NCI-H1092 (cell line): ENCODE measurements at places on chromosomes 2 and 18.

GRCh38 chr2:25215948-25216679 lies 47.7 kb upstream of the POMC start:
- DNase-seq, result no peak

DNA sequence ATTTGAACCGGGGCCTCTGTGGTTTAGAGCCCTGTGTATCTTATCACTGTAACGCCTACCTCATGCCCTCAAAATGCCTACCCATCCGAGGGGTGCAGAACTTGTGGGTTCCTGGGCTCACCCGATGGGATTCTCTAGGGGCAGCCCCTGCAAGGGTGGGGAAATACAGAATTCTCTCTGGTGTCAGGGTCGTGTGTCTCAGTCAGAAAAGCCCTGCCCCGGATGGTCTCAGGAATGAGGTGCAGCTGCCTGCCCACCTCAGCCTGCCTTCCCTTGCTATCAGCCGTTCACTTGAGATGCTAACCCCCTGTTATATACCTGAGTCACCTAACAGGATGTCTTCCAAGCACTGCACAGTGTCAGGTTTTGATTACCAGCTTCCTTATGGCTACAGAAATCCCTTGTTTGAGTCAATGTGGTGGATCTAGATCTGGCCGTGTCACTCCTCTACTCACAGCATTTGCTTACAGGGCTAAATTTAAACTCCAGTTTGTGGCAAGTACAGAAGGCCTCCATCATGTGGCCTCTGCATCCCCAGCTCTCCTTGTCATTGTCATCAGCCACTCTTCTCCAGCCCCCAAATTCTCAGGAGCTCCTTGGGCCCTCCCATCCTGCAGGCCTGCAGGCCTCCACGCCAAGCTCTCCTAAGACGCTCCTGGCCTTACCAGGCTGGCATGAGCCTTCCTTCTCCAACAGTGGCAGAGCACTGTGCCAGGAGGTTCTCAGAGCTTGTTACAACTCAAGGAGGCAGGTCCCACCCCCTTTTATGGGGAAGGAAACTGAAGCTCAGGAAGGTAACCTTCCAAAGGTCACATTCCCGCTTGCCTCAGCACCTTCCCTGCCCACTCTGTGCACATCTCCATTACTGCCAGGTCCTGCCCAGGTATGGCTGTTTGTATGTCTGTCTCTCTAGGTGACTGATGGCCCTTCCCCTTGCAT lies 14.3 kb upstream of the MAP3K2 start:
- no peak for DNase-seq

DNA sequence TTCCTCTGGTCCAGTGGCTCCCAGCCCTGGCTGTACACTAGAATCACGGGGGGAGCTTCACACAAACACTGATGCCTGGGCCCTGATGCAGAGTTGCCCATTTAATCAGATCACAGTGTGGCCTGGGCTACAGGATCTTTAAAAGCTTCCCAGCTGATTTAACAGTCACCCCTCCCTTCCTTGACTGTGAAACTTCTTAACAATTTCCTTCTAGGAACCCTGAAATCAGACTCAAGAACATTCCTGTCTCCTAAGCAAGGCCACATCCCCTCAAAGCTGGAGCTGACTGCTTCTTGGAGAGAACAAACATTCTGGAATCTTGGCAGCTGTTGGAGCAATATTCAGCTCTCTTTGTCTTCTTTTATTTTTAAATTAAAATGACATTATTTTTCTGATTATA lies 88.7 kb downstream of the ADD2 start:
- DNase-seq, result no peak

GRCh38 chr2:131535526-131535925 lies 7.8 kb downstream of the CCDC74A start:
- DNase-seq, result no peak

DNA sequence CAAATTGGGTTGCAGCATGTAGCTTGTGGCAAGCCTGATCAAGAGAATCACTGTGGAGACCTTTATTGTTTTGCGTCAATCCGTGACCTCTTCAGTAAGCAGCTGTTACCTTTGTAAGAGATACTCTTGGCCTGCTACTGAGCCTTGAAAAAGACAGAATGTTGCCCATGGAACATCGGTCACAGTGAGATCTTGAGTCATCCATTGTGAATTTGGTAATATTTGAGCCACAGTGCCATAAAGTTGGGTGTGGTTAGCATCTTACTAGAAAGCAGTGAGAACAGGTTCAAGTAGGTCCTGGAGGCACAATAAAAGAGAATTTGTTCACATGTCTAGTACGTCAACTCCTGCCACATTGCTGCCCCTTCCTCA lies 12.7 kb upstream of the EFR3B start:
- no peak for DNase-seq

GRCh38 chr18:51339856-51340255 lies 142.4 kb upstream of the MEX3C start:
- no peak for DNase-seq

GRCh38 chr2:205235434-205235833 lies 446.9 kb upstream of the NRP2 start:
- DNase-seq, result no peak

DNA sequence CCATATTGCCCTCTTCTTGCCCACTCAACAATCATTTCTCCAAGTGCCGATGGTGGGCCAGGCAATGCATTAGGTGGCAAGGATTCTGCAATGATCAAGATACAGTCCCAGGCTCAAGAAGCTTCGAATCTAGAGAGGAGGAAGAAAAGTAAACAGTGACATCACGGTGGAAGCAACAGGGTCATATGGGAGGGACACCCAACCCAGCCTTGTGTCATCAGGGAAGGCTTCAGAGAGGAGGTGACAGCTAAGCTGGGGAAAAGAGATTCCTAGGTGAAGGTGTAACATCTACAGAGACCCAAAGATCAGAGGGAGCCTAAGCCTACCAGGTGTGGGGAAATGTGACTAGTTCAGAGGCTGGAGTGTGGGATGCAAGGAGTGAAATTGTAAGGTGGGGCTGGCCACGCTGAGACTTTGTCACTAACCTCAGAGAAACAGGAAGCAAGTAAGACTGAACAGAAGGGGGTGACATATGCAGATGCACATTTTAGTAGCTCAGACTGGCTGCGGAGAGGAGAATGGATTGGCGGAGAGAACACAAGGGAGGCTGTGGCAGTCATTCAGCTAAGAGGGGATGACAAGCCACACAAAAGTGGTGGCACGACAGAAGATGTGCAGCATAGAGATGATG lies 104.9 kb downstream of the ANKRD44 start:
- no peak for DNase-seq

- DNase-seq, result no peak
Measured at GRCh38 chr2:85327160-85327821, 498 bp downstream of the TGOLN2 start.

GRCh38 chr2:88016086-88016959 lies at the start of gene RNU2-63P:
TSS of gene RNU2-63P (minus strand) at chr2:88016547.
- DNase-seq, result peak; percentile 69

GRCh38 chr2:134449157-134449556 lies 195.3 kb downstream of the MGAT5 start:
- no peak for DNase-seq

DNA sequence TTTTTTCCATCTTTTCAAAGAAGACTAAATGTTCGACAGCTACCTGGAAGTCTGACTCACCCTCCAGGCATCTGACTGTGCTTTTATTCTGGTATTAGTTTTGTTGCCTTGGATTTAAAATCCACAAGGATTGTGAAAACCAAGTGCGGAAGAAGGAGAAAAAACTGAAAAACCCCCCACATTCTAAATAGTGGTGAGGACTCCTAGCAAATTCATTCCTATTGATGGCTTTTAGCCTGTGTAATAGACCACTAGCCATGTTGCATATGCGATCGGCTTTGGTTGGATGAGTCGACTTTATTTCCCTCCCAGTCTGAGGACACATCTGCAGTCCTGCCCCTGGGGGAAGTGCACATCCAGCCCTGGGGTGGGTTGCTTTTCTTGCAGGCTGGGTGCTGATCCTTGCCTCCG lies 16.9 kb downstream of the LDLRAD4 start:
- no peak for DNase-seq

- DNase-seq, result no peak
Measured at GRCh38 chr2:180625006-180625844, 355.2 kb upstream of the UBE2E3 start.

- no peak for DNase-seq
Measured at GRCh38 chr2:213834331-213834730, 550.1 kb downstream of the SPAG16 start.

DNA sequence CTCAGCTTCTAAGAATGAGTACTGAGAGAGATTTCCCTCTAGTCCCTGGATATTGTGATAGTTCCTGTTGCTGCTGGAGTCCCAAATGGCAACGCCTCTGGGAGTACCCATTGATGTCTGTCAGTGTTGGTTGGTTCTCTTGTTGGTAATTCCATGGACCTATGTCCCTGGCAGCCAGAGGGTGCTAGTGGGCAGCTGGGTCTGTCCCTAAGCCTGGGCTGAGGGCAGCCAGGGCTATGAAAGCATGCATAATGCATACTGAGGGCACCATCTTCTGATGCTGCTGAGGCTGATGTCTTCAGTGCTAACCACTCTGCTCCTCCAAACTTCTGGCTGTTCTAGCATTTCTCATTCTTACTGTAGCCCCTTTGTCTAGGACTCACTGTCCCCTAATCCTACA lies 35.9 kb downstream of the NABP1 start:
- DNase-seq, result no peak

- DNase-seq, result no peak
Measured at GRCh38 chr2:16741498-16741897, 75.9 kb upstream of the CYRIA start.

GRCh38 chr2:125324273-125324672 lies 1299.2 kb downstream of the CNTNAP5 start:
- DNase-seq, result no peak

- no peak for DNase-seq
Measured at GRCh38 chr2:2799151-2799697, 468.1 kb upstream of the MYT1L start.

DNA sequence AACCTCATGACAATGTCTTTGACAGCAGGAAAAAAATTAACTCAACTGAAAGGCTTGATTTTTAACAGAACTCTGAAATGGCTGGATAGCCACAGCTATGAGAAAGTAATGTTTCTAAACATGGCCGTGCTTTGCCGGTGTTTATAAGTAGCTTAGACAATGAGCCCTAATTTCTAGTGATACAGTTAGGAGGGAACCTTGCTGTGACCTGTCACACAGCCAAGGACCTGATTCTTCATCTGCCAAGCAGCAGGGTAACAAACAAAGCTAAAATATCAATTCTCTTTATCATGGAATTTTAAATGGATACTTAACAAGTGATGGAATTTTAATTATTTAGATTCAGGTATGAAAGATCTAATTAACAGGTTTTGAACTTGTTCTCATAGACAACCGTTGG lies 24.3 kb upstream of the DYNC2LI1 start:
- DNase-seq, result no peak

DNA sequence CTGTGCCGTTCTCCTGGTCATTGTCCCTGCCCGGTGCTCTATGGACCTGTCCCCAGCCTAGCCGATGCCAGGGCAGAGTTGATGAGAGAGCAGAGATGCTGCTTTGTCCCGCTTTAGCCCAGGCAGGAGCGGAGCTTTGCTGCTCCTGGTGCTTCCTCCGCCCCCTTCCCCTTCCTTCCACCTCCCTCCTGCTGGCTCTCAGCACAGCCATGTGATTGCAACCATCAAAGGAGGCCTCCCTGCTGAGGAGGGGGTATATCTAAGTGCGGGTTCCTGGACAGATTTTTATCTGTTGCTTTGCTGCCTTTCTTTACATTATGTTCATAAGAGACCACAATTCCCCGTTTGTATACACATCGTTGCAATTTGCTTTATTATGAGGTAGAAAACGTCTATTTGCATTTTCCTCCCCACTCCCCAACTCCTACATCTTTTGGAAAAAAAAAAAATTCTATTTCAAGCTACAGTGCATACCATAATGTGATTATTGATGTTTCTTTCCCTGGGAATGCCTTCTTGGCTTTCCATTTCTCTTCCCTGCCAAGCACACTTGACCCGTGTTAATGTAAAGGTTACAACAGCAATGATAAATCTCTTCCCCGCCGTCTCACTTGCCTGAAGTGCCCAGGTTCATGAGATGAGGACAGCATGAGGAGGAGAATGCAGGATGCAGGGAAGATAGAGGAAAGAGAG lies 25.4 kb downstream of the ALPK2 start:
- no peak for DNase-seq

DNA sequence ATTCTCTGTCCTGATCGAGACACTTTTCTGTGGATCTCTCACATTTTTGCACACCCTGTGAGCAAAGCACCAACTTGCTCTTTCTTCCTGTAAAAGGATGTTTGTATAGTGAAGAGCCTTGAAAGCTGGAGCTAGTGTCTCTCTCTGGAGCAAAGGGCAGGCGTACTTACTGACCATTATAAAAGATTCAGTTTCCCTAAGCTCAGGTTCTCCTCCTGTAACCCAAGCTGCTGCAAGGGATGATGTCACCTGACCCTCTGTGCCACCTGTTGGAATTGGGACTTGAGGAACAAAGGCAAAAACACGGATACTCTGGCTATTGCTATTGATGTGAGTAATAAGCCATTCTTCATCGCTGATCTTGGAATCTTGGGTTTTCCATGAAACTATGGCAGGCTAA lies 52.6 kb upstream of the NEMP2 start:
- no peak for DNase-seq

GRCh38 chr2:70751881-70752280 lies 16.1 kb downstream of the ADD2 start:
- no peak for DNase-seq

DNA sequence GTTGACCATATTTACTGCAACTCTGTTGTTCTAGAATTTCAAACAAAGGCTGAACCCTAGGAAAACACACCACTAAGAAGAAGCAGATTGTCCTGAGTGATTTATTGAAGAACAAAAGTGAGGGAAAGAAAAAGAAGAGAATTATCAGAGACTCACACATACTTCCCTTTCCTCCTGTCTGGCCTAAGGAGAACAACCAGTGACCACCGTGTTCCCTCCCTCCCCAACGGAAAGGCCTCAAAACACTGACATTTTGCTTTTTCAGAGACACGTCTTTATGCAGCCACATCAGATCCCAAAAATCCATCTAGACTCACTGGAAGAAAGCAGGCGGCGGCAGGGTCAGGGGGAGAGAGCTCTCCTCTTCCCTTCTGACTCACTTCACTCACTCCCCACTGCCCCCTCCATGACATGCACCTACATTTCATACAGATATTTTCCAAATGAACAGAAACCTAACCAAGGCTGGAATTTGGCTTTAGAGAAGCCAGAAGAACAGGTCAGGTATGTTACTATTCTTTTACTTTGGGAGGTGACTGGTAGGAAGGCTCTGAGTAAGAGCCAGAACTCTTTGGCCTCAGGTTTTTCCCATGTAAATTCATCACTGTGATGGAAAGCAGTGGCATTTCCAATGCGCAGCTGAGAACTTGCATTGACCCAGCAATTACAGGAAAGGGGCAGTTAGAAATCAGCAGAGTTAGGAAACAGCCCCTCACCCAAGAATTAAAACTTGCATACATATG lies 169.9 kb downstream of the BCL11A start:
- no peak for DNase-seq
